ENCODE measurements at places on chromosomes 4 and X.

GRCh38 chr4:141349236-141349635 lies 128.5 kb downstream of the ZNF330 start:
- DNase-seq = no peak

- DNase-seq = no peak
Observed at GRCh38 chr4:142353149-142353738, 492.9 kb downstream of the INPP4B start.

DNA sequence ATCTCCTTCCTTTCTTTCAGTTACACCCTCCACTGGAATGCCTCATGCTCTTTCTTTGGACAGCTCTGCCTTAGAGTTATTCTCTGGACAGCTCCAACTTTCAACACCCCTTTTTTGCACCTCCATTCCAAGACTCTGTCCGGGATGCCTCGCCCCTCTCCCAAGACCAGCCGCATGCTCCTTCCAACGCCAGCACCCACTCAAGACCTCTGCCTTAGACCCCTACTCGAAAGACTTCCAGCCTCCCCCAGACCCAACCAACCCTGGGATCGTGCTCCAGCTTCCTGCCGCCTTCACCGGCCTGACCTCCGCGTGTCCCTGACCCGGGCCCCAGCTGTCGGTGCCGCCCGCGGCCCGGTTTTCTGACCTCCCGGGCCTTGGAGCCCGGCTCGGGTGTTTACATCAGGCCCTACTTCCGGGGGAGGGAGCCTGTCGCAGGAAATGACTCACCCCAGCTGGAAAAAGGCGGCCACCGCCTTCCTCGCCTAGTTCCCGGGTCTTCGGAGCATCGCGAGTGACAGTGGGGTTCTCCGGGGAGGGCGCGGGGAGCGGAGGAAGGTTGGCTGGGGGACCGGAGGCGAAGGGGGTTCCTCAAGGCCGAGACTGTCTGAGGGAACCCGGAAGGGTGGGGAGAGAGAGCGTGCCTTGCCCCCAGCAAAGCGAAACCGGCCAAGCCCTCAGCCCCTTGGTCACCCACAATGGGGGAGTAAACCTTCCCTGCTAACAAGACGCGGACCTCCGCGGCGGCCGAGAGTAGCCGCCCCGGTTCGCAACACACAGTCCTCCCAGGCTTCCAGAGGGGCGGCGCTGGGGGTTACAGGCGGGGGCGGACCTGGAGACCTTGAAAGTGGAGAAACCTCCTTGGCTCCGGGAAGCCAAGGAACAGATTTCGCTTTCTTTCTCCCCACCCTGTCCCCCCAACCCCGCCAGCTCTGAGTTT lies at the start of gene WDR45:
Gene WDR45 (minus strand): TSS at position 399 of the 940 bp plus-strand sequence. CDS start 1,792 bp downstream, outside the sequence.
- peak; percentile 63 for DNase-seq

DNA sequence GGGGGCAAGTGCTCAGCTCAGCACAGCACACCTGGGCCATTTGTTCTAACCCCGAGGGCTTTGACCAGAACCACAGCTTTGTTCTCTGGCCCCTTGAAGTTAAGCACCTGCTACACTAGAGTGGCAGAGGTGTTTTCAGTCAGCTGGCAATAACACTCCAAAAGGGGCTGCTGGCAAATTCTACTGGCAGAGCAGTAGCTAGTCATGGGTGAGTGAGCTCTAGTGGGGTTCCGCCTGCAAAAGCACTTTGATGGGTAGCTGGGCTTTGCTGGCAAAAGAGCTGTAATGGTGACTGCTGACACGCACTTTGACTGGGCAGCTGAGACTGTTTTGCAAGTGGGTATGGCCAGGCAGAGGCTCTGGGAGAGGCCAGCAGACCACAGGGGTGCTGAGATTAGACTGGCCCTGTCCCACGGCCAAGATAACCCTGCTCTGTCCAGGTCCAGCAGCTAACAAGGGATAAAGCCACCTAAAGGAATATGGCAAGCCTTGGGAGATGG lies 65.2 kb upstream of the TENT5D start:
- no peak for DNase-seq

DNA sequence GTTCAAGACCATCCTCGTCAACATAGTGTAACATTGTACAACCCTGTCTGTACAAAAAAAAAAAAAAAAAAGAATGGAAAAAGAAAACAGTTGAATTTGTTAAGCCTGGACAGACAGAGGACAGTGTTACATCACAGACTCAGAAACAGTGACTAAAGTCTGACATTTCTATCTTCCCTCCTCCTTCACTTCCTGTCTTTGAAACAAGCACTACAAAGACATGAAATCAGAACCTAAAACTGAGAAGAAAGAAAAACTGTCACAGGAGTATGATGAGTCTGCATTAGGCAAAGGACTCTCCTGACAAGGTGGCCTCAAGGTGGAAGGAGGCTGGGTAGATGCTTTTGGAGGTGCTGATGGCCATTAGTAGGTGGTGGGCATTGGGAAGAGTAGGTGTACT lies 126.7 kb downstream of the RBM47 start:
- no peak for DNase-seq

DNA sequence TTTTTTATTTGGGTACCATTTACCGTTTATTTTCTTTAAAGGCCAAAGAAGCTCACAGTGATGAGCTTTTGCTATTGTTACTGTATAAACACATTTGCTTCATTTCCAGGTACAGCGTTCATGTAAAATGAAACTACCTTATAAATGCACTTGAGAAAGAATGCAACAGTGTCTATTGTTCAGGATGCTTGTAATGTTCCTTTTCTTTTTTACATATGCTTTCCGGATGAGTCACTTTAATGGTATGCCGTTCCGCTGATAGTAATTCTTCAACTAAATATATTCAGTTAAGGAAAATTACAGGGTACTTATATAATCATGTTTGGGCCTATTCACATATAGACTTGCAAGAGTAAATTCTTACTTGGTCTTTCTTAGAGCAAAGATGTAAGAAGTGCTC lies 354.9 kb downstream of the RPA4 start:
- no peak for DNase-seq

DNA sequence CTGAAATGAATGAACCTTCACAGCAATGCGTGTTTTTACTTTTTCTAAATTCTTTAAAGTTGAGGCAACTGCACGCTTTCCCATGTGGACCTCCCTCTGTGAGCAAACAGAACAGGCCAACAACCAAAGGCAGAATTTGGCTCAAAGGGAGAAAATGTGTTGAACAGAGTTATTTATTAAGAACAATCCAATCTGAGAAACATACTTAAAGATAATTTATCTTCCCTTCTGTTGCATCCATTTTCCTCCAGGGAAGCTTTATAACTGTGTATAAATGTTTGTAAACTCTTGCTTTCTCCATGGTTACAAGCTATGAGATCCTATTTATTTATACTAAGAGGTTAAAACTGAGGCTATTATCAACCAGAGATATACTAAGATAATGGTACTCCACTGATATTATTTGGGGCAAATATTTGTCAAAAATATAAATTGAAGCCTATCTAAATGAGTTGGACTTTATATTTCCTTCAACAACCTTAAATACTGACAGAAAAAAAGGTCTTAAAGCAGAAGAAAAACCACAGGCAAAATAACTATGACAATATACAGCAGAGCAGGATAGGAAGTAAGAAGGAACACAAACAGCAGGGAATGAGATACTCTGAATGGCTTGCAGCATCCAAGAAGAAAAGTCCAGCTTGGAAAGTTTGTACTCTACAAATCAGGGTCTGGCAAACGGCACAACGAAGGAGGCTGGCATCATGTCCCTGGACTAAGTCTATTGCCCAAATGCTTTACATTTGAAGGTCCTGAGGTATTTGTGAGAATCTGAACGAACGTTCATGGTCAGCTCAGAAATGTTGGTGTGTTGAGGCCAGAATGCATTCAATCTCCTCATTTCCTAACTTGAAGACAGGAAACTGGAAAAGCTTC lies 663.2 kb upstream of the INTU start:
- DNase-seq = no peak

DNA sequence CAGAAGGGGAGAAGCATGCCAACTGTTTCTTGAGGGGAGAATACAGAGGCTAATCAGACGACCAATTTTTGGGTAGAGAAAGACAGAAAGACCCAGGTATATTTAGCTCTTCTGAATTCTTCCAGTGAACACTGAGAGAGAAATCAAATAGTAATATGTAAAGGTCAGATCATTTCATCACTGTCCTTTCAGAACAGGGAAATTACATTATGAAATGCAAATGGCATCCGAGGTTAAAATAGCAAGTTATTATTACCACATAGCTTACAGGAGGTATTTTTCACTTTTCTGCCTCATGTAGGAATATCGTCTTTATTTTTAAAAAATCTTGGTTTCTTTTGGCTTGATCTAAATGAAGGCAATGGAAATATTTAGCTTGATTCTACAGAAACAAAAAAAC lies 18.0 kb downstream of the GABRB1 start:
- DNase-seq = no peak

DNA sequence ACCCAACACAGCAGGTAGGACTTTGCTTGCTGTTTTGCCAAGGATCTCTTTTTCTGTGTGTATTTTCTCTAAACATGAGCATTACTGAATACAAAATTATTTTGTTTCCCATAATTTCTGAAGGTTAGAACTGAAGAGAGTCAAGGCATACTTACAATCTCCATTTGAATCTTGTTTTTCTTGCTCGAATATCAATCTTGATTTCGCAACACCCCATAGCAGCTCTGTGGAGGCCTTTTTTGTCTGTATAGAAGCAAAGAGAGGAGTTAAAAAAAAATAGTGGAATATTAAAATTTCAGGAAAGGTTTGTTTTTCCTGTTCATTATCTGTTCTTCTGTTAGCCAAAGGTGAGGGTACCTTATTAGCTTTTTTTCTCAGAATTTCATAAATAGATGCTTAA lies 92.9 kb downstream of the TNIP2 start:
- DNase-seq = no peak

DNA sequence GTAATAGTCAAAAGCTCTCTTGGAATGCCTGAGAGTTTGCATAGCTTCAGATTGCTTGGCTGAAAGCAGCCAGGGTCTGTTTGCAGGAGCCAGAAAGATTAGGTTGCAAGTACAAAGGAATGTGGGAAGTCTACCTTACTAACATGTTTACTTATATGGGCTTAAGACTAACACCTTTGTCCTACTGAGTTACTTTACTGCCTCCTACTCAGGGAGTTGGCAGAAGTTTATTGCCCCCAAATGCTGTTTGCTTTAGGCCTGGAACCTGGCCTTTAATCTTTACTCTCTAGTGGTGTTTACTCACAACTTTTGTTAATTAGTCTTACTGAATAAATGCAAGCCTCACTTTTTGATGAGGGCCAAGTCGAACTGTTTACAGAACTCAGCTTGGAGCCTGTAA lies 219.4 kb upstream of the ZC4H2 start:
- DNase-seq = no peak

GRCh38 chr4:136281889-136282288 lies 1250.4 kb downstream of the PCDH18 start:
- no peak for DNase-seq

DNA sequence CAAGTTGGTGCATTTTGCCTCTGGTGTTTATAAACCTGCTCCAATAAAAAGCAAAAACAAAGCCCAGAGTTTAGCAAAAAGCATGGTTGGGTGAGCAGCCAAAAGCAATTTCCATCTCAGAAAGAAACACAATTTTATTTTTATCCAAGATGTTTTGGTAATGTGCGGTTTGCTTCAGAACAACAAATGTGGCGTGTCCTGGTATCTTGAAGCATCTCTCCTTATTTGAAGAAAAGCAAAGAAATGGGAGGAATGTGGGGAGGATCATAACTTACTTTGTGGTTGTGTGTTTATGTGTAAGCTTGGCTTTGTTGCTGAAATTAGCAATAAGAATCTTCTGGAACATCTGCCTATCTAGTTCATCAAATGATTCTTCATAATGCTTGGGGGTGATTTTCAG lies 88.3 kb upstream of the DDX3X start:
- DNase-seq = no peak

- no peak for DNase-seq
Observed at GRCh38 chrX:123834116-123834515, 25.7 kb upstream of the XIAP start.

- no peak for DNase-seq
Observed at GRCh38 chr4:142559986-142560385, 286.1 kb downstream of the INPP4B start.

DNA sequence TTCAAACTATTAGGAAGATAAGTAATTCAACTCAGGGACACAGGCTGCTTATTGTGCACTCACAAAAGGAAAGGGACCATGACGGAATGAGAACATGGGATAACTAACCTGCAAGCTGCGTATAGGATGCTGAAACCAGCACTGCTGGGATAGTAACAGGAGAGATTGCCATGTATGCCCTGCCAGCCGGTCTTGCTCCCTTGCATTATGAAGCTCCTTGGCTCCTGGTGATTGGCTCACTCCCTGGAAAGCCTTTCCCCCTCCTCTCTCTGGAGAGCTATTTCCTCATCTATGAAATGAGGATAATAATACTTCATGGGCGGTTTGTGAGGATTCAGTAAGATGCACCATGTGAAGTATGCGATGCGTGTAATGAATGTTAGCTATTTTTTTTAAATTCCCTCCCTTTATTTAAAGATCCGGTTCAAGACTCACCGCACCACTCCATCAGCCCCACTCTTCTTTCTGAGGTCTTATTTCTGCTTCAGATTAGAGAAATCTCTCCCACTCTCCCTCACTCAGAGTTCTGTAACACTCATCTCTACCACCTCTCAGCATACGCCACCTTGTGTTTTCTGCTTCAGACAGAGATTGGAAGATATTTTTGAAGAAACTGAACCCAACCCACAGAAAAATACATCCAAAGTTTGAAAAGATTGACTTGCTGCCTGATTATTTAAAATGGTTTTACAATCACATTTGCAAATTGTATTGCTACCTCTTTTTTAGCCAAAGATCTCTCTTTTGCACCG lies 18.4 kb downstream of the MSMO1 start:
- DNase-seq = no peak

DNA sequence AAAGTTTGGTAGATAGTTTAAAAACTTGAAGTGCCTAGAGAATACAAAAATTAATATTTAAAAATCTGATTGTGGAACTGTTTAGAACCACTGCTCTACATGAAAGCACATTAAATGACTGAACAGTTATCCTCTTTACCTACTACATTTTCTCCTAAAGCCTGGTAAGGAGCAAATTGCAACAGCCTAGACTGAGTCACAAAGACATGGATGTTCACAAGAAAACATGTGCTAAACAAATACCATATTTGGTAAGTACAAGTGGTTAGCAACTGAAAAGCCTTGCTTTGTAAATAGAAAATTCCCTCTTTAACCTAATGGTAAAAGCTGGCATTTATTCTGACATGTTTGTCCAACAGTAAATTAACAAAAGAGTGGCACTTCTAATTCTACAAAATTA lies 203.1 kb downstream of the FBXO8 start:
- DNase-seq = no peak

- DNase-seq = no peak
Observed at GRCh38 chr4:101651778-101652177, 138.8 kb upstream of the BANK1 start.

GRCh38 chrX:16320765-16321355 lies 153.6 kb downstream of the MAGEB17 start:
- DNase-seq = no peak
